ENCODE measurements at places on chromosomes 6 and 20.

DNA sequence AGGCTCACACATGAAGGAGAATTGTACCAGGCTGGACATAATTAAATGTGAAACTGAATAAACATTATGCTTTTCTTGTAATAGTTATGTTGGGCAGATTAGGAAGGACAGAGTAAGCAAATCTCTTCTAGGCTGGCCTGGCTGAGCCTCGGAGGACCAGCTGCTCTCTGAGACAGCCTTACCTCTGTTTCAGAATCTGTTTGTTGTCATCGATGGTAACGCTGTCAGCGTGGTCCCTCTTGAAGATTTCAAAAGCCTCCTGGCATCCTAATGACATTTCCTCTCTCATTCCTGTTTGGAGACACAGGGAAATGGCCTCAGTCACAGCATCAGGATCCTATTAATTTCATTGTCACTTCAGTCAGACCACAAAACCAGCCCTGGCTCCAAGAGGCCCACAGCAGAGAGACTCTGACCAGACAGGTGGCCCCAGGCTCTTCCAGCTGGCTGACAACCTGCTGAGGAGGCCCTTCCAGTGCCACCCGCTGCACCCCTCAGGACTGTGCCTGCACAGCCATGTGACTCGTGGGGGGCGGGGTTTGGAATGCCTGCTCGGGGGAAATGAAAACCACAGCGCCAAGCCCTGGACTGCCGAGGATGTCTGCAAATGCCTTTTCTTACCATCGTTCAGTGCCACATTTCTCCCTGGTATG lies 108.5 kb upstream of the KCNK16 start:
- no peak for DNase-seq

DNA sequence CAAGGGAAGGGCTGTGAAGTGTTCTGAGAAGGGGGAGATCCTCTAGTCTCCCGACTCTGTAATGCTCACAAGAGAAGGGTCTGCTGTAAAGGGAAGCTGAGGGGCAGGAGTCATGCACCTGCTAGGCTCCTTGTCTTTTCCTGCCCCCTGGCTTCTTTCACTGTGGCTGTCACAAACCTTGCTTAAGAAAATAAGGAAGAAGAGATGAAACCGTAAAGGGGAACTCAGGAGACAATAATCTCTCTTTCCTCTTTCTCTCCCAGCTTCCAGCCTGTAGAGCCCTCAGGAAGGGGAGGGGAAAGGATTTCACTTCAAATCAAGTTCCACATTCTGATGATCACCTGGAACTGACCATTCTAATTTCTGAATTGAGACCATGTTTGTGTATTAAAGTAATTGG lies 26.3 kb downstream of the SLC13A3 start:
- no peak for DNase-seq

DNA sequence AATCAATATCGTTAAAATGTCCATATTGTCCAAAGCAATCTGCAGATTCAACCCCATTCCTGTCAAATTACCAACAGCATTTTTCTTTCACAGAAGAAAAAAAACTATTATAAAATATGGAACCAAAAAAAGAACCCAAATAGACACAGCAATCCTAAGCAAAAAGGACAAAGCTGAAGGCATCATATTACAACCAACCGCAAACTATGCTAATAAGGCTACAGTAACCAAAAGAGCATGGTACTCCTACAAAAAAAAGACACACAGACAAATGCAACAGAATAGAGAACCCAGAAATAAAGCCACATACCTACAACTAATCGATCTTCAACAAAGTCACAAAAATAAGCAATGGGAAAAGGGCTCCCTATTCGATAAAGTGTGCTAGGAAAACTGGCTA lies 49.2 kb downstream of the RNGTT start:
- DNase-seq = no peak

DNA sequence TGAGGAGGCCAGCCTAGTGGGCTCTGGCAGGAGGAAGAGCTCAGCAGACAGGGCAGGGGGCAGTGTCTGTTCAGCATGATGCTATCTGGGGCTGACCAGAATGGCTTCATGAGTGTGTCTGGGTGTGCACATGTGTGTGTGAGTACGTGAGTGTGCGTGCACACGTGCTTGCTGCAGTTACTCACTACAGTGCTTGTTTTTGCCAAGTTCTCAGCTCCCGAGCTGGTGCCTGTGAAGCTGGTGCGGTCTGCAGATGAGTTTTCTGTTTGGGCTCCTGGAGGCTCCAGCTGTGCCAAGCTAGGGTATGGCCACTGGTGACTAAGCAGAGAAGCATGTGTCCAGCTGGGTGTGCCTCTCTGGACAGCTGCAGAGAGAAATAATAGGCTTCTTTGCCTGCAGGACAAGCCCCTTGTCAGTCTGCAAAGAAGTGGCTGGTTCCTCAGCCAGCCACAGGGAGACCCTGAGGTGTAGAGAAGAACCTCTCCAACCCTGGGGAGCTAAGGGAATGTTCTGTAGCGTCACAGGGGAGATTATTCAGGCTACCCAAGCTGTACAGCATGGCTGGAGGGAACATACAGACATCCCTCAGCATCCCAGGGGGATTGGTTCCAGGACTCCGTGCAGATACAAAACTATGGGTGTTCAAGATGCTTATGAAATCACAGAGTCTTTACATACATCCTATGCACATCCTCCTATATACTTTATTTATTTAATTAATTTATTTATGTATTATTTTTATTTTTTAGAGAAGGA lies 40.2 kb upstream of the FAM50B start:
- DNase-seq = no peak

GRCh38 chr6:169577236-169577635 lies 124.6 kb downstream of the WDR27 start:
- DNase-seq = no peak

- no peak for DNase-seq
Measured at GRCh38 chr6:71406865-71407860, 118.6 kb downstream of the OGFRL1 start.

- no peak for DNase-seq
Measured at GRCh38 chr6:107539849-107540464, 50.0 kb downstream of the SOBP start.
